ENCODE measurements at places on chromosomes 1 and 21.

DNA sequence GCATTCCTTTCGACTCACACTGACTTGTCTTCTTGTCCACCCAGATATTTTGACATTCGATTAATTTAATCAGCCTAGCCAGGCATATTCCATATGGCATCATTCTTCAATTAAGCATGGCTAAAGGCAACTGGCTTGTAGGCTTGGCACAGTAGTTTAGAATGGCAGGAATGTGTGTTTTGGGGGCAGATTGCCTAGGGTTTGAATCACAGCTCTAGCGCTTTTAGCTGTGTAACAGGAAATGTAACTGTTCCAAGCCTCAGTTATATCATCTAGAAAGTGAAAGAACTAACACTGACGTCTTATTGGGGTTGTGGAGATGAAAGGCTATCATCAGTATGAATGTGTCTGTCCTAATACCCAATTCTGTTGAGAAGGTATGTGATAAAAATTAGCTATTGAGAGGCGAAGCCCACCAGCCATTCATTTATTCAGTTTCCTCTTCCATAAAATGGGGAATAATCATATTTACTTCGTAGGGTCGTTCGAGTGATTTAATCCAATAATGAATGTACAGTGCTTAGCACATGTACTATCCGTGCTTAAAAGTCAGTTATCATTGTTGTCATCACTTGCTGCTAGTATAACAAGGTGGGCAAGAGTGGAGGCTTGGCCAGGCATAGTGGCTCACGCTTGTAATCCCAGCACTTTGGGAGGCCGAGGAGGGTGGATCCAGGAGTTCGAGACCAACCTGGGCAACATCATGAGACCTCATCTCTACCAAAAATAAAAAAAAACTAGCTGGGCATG is 41.6 kb upstream of the GRHL3 start:
- no peak for DNase-seq

- DNase-seq, result no peak
Measured at GRCh38 chr1:198680174-198680875, 41.5 kb downstream of the PTPRC start.

DNA sequence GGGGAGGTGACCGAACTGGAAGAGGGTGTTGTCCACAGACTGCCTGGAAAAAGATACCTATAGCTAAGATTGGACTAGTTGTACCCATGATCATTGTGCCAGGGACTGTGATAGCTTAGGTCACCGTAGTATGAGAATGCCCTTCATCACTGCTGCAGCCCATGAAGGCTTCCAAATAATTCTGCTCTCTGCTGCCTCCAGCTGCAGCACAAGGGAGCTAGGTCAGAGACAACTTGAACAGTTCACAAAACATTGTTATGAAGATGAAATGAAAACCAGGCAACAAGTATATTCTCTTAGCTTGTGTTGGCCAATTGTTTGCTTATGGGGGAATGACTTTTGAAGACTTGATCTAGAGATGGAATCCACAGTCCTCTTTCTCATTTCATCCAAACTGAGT is 246.7 kb downstream of the MRPL39 start:
- no peak for DNase-seq

GRCh38 chr1:36304521-36304920 is 1.6 kb upstream of the SH3D21 start:
- no peak for DNase-seq

GRCh38 chr1:15963363-15963967 is 12.4 kb downstream of the ZBTB17 start:
- DNase-seq, result no peak

DNA sequence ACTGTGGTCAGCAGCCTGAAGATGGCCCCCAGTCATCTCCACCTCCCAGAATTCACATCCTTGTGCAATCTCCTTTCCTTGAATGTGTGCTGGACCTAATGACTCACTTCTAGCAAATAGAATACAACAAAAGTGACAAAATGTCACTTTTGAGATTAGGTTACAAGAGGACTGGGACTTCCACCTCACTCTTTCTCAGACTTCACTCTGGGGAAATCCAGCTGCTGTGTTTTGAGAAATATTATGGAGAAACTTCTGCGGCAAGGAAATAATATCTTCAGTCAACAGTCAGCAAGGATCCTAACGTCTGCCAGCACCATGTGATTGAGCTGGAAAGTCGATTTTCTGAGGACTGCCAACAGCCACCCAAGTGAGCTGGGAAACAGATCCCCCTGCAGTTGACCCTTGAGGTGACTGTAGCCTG is 70.5 kb upstream of the GADD45A start:
- DNase-seq, result no peak

DNA sequence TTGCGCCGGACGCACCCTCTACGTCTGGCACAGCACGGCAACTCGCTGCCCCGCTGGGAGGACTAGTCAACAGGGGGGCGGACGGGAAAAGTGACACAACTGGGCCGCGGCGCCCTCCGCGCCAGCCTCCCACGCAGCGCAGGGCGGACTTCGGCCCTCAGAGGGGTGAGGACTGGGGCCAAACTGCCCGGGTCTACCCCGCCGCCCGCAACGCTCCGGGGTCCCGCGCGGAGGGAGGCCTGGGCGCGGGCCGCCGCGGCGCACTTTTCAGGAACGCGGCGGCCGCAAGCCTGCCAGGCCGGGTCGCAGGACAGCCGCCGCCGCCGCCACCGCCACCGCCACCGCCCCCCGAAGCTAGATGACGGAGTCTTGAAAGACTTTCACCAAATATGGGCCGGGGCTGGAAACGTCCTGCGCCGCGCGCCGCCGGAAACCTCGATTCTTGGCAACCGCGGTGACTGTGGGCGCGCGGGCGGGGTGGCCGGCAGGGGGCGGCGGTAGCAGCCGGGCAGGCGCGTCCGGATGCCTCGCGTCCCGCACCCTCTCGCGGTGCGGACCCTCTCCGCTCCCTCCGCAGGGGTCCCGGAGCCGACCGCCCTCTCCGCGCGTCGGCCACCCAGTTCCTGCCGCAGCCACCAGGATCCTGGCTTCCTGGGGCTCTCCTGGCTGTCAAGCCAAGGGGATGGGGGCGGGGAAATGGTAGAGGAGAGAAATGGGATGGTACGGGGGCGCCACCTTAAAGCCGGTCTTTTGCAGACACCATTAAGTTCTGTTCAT is 3.7 kb upstream of the CCN1 start:
- DNase-seq, result peak; percentile 88

DNA sequence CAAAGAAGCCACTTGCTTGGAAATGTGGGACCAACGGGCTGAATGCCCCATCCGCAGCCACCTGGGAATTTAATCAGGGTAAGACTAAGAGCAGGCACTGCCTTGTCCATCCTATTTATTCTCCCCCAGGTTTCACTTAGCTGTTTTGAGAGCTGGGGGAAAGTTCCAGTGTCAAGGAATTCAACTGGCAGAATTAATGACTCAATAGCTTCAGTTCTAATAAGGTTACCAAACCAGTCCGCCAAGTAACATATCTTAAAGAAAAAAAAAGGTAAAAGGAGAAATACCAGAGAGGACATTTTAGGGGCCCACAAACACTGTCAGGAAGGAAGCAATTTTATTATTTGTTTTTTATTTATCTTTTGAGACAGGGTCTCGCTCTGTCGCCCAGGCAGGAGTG is 157.6 kb upstream of the SOD1 start:
- no peak for DNase-seq

DNA sequence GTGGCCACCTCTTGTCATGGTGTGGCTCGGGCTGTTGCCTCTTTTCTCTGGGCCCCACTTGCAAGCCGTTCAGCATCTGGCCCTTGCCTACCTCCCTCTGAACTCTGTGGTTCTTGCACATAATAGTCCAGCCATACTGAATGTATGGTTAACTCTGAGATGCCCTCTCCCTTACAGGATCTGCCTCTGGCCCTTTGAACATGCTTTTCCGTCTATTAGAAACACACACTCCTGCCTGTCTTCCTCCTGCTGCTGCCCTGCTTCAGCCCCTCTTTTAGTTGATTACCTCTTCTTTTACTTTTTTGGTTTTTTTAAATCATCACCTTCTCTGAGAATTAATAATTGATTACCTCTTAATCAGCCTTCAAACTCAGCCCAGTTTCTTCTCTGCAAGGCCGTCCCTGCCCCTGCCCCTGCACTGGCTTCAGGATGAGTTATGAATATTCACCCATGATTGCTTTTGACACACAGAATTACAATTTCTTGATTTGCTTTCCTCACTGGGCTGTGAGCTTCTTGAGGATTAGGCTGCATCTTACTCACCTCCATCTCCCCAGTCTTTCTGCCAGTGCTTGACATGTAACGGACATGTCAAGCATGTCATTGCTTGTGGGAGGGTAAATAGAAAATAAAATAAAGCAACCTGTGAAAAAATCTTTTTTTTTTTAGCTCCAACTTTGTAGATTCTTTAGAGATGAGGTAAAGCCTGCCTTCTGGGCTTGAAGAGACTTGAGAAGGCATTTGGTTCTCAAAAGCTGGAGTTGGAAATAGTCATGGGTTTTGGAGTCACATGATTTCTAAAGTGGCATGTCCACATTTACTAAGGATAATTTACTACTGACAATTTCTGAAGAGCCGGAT is 158.3 kb downstream of the PLXNA2 start:
- no peak for DNase-seq

GRCh38 chr1:50700214-50700613 is 259.9 kb downstream of the FAF1 start:
- DNase-seq, result no peak

GRCh38 chr1:190747704-190748103 is 270.0 kb upstream of the BRINP3 start:
- no peak for DNase-seq

DNA sequence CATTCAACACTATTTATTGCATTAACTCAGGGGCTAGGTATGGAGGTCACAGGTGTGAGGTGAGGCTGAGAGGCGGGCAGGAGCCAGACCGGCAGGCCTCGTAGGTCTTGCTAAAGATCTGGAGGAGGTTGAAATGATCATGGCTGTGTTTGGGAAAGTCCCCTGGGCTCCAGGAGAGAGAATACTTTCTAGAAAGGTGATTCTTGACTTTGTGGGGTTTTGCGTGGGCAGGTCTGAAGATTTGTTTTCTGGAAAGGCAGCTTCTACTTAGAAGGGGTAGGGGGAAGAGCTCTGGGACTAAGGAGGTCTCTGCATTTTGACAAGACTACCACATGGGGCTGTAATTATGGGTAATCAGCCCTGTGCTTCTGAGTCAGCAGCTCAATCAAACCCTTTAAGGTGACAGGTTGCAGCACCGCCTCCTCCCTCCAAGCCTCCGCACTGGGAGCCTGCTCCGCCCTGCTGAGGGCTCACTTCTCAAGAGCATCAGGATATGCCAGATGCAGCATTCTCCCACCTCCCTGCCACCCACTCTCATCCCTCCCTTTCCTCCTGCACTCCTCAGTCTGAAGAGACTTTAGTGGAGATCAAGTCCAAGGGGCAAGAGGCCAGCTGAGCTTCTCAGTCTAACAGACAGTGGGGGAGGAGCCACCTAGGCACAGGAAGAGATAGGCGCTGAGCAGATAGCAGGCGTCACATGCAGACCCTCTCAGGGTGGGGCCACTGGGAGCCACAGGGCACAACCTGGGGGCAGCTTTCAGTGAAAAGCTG is 30.5 kb downstream of the SLC30A1 start:
- DNase-seq, result no peak

GRCh38 chr1:164846731-164847691 is 288.0 kb downstream of the PBX1 start:
- no peak for DNase-seq

- DNase-seq, result no peak
Measured at GRCh38 chr1:178940068-178940765, 69.3 kb upstream of the ANGPTL1 start.

DNA sequence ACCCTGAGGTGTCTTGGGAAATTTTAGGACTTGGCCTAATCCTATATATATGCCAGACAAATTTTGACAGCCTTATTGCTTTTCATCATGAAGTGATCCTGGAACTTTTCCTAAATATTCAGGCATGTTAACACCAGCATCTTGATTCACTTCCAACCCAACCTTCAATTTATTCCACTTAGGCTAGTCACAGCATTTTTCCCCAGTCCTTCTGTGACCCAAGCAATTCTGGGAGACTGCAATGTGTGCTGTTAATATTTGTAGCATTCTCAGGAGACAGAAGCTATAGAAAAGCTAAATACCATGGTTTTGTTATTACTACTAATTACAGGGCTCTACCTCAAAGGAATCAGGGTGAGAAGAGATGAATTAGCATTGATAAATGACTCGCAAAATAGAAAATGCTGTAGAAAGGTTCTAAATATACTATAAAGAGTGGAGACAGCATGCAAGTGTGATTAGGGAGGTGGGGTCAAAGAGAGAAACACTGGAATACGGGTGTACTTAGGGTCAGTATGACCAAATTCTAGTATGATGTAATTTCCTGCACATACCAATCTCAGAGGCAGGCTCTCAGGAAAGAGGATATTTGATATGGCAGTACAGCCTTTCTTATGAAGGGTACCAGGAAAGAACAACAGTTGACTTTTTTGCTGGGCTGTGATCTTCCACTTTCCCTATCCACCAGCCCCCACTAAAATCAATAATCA is 29.1 kb downstream of the PRRX1 start:
- no peak for DNase-seq

- DNase-seq, result no peak
Measured at GRCh38 chr1:235160383-235160956, 580 bp downstream of the RBM34 start.

DNA sequence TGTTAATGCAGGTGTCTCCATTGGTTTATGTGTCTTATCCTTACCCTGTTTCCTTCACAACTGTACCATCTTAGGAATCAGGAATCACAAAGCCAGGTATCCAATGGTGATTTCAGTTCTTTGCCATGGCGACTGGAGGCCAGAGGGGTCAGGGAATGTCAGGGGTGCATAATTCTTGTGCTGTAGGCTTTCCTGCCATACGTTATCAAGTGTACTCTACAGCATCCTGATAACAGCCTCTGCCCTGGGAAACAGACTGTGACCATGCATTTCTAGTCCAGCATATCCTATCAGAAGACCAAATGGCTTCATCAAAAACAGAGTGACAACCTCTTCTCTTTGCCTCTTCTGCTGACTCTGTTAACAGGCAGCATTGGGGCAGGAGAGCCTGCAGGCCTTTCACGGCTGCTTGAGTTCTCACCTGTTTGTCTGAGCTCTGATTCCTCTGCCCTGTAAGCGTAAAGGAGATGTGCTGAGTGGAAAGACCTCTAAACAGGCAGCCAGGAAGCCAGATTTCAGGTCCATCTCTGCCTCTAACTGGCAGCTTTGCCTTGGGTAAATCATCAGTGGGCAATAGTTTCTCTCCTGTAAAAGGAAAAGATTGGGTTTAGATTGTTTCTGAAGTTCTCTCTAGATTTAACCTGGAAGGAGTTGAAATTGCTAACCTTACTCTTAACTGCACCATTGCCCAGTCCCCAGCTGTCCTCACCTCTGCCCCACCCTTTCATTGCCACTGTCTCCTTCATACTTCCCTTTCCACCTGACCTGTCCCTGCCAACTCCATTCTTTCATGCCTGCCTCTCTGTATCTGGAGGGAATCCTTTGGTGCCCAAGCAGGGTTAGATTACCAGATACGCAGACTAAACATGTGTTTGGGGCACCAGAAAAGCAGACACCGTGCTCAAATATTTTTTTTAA is 80.2 kb downstream of the LRRC8D start:
- no peak for DNase-seq

Data from kidney capillary endothelial cell (primary cell).